ENCODE measurements at places on chromosomes 12 and 14.

GRCh38 chr14:49947506-49947905, 54.6 kb downstream of the ARF6 start:
- no peak for DNase-seq

- no peak for DNase-seq
Measured at GRCh38 chr12:129257524-129257923, 404.2 kb downstream of the GLT1D1 start.

DNA sequence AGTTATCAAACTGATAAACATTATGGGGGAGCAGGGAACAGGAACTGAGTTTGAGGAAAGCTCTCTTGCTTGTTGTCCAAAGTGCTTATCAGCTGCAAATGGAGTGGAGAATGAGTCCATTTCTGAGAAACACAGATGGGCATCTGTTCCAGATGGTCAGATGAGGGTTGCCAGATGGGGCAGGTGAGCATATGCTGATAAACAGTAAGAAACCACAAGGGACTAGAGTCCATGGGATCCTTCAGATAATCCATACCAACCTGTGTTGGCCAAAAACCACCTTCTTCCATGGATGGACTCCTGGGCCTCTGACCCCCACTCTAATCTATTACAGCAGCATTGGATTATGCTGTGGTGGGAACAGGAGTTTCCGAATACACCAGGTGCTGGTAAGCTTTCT, 38.3 kb downstream of the GNS start:
- DNase-seq: no peak

- no peak for DNase-seq
Measured at GRCh38 chr12:55051197-55051947, 31.6 kb downstream of the NEUROD4 start.

DNA sequence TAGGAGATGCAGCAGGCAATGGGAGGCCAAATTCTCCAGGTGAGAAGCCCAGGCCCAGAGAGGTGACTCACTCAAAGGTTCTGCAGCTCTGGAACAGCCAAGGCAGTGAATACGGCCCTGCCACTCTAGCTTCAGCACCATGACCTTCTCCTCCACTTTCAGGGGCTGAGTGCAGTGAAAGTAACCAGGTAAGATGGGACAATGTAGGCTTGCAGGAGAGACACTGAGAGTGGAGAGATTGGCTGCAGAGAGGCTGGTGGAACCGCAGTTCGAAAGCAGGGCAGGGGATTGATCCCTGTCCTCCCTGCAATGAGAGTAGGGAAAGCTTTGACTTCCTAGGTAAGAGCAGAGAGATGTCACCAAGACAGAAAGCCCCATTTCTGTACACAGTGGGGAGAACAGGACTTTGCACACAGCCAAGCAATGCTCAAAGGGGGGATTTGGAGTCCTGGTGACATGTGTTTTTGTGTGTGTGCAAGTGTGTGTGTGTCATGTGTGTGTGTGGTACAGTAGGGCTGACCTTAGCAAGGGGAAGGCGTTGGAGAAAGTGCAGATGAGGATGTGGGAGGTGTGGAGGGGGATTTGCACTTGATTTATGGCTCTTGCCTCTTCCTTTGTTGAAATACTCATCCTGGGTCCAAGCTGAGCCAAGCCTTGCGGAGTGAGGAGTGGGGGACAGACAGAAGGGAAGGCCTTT, 12.7 kb downstream of the DHRS2 start:
- DNase-seq: no peak

DNA sequence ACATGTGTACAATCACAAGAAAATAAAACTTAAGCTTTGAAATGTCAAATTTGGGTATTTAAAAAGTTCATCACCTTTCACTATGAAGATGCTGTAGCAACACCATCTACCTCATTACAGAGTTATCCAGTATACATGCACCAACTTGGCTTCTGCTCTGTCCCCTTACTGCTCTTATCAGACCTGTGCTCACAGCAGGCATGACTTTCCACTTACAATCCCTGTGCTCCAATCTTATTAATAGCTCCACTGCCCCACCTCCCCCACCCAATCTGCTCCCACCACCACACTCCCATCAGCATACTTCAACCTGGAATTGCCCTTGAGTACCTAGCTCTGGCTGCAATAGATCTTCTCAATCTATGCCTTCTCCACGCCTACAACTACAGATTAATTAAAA, 13.3 kb downstream of the GALC start:
- no peak for DNase-seq

GRCh38 chr12:67590149-67590790, 58.3 kb upstream of the DYRK2 start:
- DNase-seq: no peak
